ENCODE measurements at places on chromosomes 3 and 15.

DNA sequence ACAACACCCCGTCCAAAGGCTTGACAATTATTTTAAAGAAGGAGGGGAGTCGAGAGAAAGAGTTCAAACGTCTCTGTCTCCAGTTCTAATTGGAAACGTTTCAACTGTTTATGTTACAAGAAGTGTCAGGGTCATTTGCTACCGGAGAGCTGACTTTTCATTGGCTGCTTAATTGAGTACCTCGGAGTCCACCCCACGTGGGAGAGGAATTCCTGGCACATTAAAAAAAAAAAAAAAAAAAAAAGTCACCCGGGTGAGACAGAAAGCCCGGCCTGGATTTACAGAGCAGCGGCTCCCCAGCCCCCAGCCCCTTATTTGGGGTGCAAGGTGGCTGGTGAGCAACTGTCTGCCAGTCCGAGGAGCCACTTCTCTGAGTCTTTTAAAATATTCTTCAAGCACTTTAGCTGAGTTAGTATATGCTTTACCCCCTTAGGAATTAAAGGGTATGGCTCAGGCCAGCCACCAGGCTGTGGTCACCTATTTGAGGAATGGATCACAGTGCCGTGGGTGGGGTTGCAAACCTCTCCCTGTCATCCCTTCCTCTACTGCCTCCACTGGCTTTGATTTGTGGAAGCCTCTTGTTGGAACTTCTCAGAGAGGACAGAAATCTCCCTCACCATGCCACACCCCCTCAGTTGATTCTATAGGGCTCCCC, 3.9 kb upstream of the TLE3 start:
- no peak for DNase-seq

- no peak for DNase-seq
Observed at GRCh38 chr3:123064914-123065313, 1.9 kb upstream of the PDIA5 start.

GRCh38 chr3:166688665-166689064, 691.4 kb downstream of the ZBBX start:
- DNase-seq, result no peak

GRCh38 chr3:43032646-43033628, 53.8 kb downstream of the GASK1A start:
- DNase-seq, result no peak

- DNase-seq, result no peak
Observed at GRCh38 chr15:70778258-70779076, 15.1 kb upstream of the UACA start.

DNA sequence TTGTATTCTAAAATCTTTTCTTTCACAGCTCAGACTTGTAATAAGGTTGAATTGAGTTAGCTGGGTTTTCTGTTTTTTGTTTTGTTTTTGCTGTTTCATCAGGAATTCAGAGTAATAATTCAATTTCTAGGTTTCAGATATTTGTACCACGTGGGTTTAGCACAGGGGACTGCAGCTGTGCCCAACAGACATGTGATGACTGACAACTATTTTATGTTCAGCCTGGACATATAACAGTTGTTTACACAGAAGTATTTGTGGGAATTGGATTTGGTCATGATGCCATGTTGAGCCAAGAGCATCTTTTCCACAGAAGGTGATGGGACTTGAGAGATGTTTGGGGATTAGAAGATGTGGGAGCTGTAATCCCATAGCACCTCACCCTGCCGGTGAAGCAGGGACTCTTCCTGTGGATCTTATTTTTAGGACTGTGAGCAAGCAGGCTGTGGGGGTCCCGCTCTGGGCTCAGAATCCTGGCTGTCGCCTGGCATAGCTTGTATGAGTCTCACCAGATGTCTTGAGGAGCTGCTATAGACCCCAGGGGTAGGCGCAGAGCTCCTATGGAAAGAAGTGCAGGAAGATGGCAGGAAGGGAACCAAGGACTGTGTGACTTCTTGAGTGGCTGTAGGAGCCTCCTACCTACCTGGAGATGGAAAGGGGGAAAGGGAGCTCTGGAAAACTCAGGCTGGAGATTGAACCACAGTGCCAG, 23.7 kb downstream of the PXYLP1 start:
- DNase-seq, result no peak

- no peak for DNase-seq
Observed at GRCh38 chr15:67700023-67700422, 125.3 kb upstream of the SKOR1 start.

GRCh38 chr15:77817434-77817833, 184.7 kb upstream of the LINGO1 start:
- no peak for DNase-seq

DNA sequence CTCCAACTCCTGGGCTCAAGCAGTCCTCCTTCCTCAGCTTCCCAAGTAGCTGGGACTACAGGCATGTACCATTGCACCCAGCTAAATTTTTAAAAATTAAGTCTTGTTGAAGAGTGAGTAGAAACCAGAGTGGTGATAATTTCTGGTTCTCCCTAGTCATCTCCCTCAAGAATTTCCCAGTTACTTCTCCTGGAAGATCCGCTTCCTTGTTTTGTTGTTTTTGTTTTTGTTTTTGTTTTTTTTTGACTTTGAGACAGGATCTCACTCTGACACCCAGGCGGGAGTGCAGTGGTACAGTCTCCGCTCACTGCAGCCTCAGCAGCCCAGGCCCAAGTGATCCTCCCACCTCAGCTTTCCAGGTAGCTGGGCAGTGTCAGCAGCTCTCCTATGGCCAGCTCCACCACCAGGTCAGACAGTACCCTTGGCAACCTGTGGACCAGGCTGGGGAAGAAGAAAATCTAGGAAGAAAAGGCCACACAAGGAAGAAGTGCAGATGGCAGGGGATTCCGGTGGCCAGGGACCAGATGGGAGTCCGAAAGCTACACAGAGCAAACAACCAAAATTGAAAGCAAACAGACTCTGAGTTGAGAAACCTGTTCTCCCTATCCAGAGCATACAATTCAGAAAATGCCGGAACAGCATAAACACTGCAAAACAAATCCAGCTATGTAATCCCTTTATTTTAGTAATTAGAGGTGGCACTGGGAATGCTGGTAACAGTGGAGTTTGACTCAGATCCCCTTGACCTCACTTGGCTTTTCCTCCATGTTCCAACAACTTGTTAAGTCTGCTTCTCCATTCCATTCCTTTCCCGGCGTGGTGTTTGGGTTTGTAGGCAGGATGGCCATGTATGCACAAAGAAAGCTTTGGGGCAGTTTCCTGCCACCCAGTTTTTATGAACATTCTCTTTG, 266.6 kb upstream of the CTDSPL start:
- DNase-seq, result no peak

- no peak for DNase-seq
Observed at GRCh38 chr3:139099968-139100817, 55.5 kb upstream of the PRR23C start.

GRCh38 chr3:126040386-126040785, 43.5 kb downstream of the SLC41A3 start:
- DNase-seq, result no peak

GRCh38 chr3:143827425-143827824, 20.8 kb downstream of the SLC9A9 start:
- no peak for DNase-seq

- DNase-seq, result peak; percentile 48
Observed at GRCh38 chr3:99842826-99843589, 25.3 kb downstream of the CMSS1 start.

DNA sequence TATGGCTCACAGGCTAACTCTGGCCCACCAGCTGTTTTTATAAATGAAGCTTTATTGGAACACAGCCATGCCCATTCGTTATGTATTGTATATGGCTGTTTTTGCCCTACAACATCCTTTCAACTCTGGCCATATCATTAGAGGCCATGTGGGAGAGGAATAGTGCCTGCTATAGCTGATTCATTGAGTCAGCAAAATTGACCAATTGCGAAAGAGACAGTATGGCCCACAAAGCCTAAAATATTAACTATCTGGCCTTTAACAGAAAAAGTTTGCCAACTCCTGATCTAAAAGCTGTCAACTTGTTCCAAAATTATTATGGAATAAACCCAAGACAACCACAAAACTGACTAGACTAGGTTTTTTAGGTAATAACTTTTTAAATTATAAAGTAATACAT, 1.4 kb downstream of the NR1I2 start:
- no peak for DNase-seq

GRCh38 chr15:94522125-94522524, 290.8 kb downstream of the MCTP2 start:
- no peak for DNase-seq

- no peak for DNase-seq
Observed at GRCh38 chr3:156256256-156256655, 135.9 kb downstream of the KCNAB1 start.

All from midbrain (tissue), 1 donor.